ENCODE measurements at places on chromosomes 7 and 10. TPM values are rescaled to one million over a fixed set of nuclear protein-coding genes. Genes with fewer than 3 reads are reported as not detected.

CUX1 gene
- total RNA-seq = 61.5 TPM

DNA sequence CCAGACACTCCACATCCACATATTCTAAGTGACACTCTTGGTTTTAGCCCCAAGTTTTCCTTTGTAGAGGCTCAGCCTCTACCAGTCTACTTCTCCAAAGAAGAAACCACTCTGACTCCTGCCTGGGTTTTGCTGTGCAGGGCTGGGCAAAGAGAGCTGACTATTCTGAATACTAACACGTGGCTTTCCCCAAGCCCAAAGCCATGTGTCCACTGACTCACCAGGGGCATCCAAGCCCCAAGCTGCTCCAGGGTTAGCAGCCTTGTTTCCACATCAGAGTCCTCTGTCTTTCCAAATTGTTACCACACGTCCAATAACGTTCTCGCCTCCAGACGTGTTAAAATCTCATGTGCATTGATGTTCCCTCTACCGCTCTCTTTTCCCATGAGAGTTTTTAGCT, 8.7 kb downstream of the GALNTL5 start:
- no peaks in the 10 kb centered on the region for H3K27me3 ChIP-seq
- H3K4me3 ChIP-seq = no peak overlapping the region
- no peaks in the 10 kb centered on the region for H3K4me1 ChIP-seq
- no peak overlapping the region for H3K27ac ChIP-seq
- H3K36me3 ChIP-seq = no peaks in the 10 kb centered on the region

NEURL1 gene
- 0.50 TPM for total RNA-seq

C7orf33 gene
- total RNA-seq = not detected

CCDC146 gene
- 14.9 TPM for total RNA-seq

GRCh38 chr10:23826421-23826820, 382.5 kb upstream of the KIAA1217 start:
- H3K27ac ChIP-seq = no peak overlapping the region
- H3K4me1 ChIP-seq = no peaks in the 10 kb centered on the region
- H3K27me3 ChIP-seq = no peaks in the 10 kb centered on the region
- H3K36me3 ChIP-seq = no peaks in the 10 kb centered on the region
- no peak overlapping the region for H3K4me3 ChIP-seq
- no peak for DNase-seq

DNA sequence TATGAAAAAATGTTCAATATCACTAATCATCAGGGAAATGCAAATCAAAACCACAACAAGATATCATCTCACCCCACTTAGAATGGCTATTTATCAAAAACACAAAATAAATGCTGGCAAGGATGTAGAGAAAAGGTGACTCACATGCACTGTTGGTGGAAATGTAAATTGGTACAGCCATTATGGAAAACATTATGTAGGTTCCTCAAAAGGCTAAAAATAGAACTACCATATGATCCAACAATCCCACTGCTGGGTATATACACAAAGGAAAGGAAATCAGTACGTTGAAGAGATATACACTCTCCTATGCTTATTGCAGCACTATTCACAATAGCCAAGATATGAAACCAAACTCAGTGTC, 50.2 kb downstream of the CDK1 start:
- H3K4me1 ChIP-seq = peaks cover 12% of the 10 kb centered on the region
- H3K36me3 ChIP-seq = no peaks in the 10 kb centered on the region
- H3K4me3 ChIP-seq = no peak overlapping the region
- no peak for DNase-seq

- H3K27me3 ChIP-seq = no peaks in the 10 kb centered on the region
- peaks cover 4% of the 10 kb centered on the region for H3K4me1 ChIP-seq
- DNase-seq = no peak
These were observed 191.3 kb upstream of the KAT6B start for GRCh38 chr10:74634995-74635536.

DNA sequence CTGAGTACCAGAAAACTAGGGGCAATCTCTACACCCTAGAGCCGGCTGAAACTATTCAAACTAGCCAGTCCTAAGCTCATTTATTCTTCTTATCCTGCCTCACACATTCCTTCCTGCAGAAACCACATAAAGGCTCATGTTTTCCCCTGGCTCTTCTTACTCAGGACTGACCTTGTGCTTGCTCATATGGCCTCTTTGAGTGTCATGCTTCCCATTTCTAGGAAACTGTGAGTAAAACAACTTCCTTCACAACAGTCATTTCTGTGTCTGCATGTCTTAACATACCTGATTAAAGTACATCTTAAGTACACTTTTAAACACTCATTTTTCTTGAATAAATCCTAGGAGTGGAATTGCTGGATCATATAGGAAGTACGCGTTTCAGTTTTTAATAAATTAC, 52.3 kb upstream of the KIAA1217 start:
- no peaks in the 10 kb centered on the region for H3K4me1 ChIP-seq
- H3K4me3 ChIP-seq = no peak overlapping the region
- no peaks in the 10 kb centered on the region for H3K27me3 ChIP-seq
- peaks cover 3% of the 10 kb centered on the region for H3K36me3 ChIP-seq
- no peak for DNase-seq
- H3K27ac ChIP-seq = no peak overlapping the region

- no peaks in the 10 kb centered on the region for H3K27me3 ChIP-seq
- no peaks in the 10 kb centered on the region for H3K4me1 ChIP-seq
- H3K36me3 ChIP-seq = no peaks in the 10 kb centered on the region
- H3K4me3 ChIP-seq = no peak overlapping the region
- no peak for DNase-seq
These were observed 363.9 kb downstream of the MALRD1 start for GRCh38 chr10:19412531-19412930.

DNA sequence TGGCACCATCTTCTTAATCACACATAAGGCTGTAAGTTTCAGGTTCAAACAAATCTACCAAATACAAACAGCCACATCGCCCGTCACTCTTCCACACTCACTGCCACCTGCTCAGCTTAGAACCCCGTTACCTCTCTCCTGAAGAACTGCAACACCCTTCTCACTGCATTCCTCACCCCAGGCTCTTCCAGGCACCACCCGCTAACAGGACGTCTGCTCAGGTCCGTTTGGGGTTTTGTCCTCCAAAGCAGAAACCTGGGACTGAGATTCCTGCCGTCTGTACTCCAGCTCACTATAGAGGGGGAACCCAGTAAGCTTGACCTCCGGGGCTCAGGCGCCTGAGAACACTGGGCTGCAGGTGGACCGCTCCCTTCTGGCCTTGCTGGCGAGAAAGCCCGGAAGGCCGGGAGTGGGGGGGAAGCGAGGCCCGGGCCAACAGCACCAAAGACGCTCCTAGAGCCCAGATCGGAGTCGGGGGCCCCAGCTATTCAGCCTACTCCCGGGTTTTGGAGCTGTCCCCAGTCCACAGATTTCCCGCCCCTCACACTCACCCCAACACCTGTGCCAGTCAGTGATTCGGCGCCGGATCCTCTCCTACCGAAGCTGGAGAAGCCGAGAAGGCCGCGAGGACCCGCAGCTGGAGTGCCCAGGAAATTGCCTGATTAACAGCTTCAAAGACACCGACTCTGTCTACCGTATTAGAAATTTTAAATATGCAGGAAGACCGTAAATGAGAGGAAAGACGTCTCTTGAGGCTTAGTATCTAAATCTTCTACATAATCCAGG, at the start of gene AP3M1:
TSS of gene AP3M1 (minus strand) at position 625 of the 786 bp plus-strand sequence. CDS start 12,449 bp downstream, outside the sequence.
- DNase-seq = peak; percentile 94
- peak within 1 kb of the TSS; percentile 72 for H3K4me3 ChIP-seq
- peaks cover 68% of the 10 kb centered on the region for H3K4me1 ChIP-seq
- H3K27ac ChIP-seq = peak within 1 kb of the TSS; percentile 93
- H3K36me3 ChIP-seq = peaks cover 2% of the 10 kb centered on the region
- H3K27me3 ChIP-seq = no peaks in the 10 kb centered on the region

DNA sequence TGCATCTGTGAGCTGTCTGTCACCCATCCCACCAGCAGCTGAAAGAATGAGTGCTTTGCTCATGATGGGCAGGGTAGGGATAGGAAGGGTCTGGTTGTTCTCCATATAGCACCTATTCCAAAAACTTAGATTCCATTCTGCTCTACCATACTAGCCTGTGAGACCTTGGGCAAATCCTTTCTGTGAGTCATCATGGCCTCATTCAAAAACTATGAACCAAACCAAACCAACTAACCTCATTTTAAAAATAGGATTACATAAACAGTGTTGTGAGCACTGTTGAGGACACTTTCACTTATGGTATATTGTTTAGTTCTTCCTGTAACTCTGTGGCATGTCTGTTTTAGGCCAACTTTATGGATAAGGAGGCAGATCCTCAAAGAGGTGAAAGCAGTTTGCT, 30.9 kb upstream of the STEAP4 start:
- no peak overlapping the region for H3K27ac ChIP-seq
- DNase-seq = no peak
- no peaks in the 10 kb centered on the region for H3K4me1 ChIP-seq

SFRP5 gene
- total RNA-seq = 41.3 TPM
